ENCODE measurements at places on chromosomes 7 and 10.

DNA sequence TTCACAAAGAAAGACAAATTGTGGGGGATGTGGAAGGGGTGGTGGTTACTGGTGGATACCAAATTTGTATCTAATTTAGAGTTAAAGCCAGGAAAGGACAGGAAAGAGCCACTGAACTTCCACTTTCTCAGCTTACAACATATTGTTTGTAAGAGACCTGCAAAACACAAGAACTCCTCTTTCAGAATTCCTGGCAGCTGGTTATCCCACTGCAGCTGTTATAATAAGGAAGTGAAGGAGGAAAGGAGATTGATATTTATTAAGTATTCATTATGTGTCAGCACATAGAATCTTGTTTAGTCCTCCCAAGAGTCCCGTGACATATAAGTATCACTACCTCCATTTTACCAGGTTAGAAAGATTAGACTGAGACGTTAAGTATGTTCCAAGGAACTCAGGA lies 481.7 kb downstream of the PHTF2 start:
- DNase-seq: no peak

- DNase-seq: no peak
These were observed 45.7 kb downstream of the LYZL2 start for GRCh38 chr10:30583778-30584415.

DNA sequence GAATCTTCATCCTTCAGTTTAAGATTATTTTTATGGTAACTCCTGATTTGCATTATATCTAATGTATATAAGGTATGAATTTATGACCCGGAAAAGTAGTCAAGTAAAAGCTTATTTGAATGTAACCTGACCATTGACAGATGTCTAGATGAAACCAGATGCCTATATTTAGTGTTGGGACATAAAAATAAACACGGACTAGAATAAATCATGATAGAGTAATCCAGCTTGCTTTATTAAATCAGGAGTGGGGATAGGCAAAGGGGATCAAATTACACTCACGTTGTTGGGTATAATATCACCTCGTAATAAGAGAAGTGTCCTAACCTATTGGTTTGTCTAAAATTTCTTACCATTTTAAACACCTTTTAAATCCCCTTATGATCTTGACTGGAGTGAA lies 244.6 kb downstream of the AGMO start:
- DNase-seq: no peak

- DNase-seq: no peak
These were observed 17.5 kb upstream of the ZNF862 start for GRCh38 chr7:149820622-149821190.

- no peak for DNase-seq
These were observed 29.1 kb downstream of the KCTD7 start for GRCh38 chr7:66657798-66658197.

- DNase-seq: no peak
These were observed 8.4 kb upstream of the UCN3 start for GRCh38 chr10:5356302-5356763.

GRCh38 chr10:102633287-102633686 lies 11.0 kb upstream of the TRIM8 start:
- DNase-seq: no peak

- no peak for DNase-seq
These were observed 110.3 kb downstream of the VIPR2 start for GRCh38 chr7:159034394-159034793.

GRCh38 chr7:134533288-134533771 lies 6.0 kb downstream of the AKR1B10 start:
- DNase-seq: no peak

DNA sequence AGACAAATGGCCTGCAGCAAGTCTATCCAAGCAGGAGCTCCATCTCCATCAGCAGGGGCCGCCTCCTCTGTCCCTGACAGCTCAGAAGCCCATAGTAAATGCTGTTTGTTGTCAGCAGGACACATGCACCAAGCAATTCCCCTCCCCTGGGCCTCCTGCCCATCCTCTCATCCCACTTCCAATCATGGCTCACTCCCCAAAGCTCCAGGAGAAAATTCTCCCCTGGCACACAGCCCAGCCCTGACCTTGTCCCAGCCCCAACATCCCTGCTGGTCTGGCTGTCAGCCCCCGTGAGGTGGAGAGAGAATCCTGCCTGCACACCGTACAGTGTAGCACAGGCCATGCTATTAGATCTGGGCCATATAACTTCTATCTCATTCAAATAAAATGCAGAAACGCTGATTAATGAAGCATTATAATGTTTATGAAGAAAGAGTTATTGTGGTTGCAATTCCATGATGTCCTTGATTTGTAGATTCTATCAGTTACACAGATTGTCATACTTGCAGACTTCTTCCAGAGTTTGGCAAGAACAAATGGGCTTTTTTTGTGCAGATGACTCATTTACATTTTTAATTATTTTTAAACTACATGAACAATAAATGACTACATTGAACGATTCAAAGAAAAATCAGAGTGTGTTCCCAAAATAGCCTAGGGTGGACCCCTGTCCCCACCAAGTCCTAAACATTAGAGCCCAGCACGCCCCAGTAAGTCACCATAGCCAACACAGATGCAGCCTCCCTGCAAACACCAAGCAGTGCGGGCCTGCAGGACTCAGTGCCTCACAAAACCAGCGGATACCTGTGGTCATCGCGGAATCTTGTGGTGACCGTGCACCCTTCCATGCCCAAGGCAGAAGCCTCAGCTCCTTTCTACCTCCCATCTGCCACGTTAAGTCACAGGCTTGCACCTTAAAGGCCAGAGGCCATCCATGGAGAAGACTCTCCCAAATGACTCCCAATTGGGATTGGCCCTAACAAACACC lies 70.1 kb downstream of the COBL start:
- no peak for DNase-seq

- DNase-seq: no peak
These were observed at the start of gene CADPS2 for GRCh38 chr7:122886357-122887081. CADPS2 (minus strand) TSS chr7:122886460; CDS start chr7:122886337, 123 bp downstream.

DNA sequence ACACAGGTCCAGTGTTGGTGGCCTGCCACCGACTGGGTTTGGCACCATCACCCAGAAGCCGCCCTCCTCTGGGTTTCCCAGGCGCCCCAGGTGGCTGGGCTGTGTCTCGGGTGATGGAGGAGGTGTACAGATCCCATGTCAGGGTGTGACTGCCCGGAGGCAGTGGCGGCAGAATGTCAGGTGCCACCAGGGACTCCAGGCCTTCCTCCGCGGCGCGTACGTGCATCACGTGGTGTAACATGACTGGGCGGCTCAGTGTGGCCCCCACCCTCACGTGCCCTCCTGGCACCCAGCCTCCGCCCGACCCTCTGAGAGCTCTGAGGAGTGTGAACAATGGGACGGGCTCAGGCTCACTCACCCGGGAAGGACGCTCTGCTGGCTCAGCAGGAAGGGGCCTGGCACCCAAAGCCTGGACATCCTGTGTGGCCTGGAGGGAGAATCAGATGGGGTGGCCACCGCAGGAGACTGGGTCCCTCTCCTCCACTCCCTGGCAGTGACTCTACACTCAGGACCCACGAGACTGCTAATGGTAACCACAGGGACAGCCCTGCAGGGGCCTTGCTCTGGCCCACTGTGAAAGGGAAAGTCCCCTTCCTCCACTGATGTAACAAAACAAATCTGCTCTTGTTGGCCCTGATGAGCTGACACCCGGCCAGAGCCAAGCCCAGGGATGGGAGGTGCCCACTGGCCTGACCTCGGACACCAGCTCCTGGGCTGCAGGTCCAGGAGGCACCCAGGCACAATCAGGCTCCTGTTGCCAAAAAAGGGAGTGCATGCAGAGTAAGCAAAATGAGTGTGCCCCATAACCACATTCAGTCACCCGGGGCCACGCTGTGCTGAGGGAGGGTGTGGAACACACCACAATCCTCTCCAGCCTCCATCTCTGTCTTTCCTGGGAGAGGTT lies 164.8 kb downstream of the PRKAG2 start:
- no peak for DNase-seq
